CD4-positive, alpha-beta T cell treated with Interleukin-17A for 1 hour (primary cell): ENCODE measurements at places on chromosomes 2 and 18.

- peak; percentile 65 for DNase-seq
These were observed 1.2 kb downstream of the TGOLN2 start for GRCh38 chr2:85326406-85327159.

- no peak for DNase-seq
These were observed 10.4 kb downstream of the ADCY3 start for GRCh38 chr2:24909555-24910177.

DNA sequence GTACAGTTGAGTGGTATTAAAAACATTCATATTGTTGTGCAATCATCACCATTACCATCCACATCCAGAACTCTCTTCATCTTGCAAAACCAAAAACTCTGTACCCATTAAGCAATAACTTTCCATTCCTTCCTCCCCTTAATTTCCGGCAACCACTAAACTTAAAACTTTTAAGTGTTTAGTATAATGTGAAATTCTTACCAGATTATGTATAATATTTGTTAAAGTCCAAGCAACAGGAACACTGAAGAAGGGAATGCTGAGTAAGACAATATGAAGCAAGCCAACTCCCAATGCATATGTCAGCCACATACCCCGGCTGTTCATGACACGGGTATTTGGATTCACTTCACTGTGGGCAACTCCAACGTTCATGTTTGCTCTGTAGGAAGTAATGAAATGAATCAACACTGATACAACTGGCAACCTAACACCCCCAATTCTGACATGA lies 1.9 kb downstream of the ORMDL1 start:
- DNase-seq, result no peak

- no peak for DNase-seq
These were observed 43.1 kb upstream of the LONRF2 start for GRCh38 chr2:100365434-100365833.

- DNase-seq, result no peak
These were observed 1.2 kb upstream of the MFF start for GRCh38 chr2:227323818-227324217.

GRCh38 chr2:1683297-1683696 lies 61.0 kb downstream of the PXDN start:
- DNase-seq, result no peak

DNA sequence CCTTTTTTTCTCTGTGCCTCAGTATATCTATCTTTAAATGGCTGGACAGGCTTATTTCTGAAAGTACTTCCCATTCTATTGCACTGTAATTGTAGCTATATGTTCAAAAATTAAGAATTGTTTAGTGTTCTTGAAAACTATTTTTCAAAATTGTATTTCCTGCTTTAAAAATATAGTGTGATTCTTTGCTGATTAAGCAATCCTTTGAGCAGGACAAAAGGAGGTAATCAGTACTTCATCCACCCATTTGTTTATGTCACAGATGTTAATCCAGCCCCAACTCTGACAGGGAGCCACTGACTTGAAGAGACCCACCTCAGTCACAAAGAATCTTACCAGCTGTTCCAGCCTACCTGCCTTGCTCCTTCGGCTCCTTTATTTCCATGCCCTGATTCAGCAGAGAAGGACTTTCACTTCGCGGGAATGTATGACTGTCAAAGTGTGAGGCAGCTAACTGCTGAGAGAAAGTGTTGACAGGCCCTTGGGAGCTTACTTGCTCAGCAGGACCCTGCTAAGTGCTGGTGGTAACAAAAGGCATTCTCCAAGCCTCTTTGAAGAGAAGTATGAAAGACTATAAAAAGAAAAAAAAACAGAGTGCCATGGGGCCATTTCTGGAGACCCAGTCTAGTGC lies 393.3 kb upstream of the CYRIA start:
- DNase-seq, result no peak

DNA sequence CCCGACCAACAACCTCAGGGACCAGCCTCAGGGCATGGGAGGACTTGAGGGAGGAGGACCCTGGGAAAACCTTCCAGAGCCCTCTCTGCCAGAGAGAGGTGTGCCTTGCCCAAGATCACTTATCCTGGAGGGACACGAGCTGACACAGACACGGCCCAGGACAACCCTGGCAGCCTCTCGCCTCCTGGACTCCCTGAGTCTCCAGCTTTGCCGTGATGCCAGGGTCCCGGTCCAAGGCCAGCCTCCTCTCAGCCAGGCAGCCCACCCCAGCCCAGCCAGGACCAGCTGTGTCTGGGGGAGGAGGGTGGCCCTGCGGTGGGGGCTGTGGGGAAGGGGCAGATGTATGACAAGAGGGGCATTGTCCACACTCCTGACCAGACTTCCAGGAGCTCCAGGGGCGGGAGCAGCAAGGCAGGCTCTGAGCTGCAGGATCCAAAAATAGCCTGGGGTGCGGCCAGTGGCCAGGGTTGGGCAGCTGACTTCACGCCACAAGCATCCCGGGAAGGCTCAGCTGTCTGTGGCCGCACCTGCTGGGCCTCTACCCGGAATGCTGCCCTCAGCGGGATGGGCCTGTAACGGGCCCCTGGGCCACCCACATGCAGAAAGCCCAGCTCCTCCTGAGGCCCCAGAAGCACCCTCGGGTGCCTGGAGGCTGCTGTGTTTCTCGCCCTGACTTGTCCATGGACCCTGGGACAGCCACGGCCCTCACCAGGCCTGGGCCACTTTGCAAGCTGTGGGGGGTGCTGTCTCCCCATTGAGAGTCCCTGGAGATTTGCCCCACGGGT lies 65.5 kb upstream of the GPC1 start:
- no peak for DNase-seq

DNA sequence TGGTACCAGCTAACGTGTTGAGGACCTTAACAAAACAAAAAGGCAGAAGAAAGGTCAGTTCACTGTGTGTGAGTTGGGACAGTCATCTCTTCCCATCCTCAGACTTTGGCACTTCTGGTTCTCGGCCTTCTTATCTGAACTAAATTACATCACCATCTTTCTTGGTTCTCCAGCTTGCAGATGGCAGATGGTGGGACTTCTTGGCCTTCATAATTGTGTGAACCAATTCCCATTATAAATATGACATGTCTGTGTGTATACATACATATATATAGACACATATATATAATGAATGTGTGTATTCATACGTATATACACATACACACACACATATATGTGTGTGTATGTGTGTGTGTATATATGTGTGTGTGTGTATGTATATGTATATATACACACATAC lies 301.2 kb upstream of the TRIB2 start:
- DNase-seq, result no peak

DNA sequence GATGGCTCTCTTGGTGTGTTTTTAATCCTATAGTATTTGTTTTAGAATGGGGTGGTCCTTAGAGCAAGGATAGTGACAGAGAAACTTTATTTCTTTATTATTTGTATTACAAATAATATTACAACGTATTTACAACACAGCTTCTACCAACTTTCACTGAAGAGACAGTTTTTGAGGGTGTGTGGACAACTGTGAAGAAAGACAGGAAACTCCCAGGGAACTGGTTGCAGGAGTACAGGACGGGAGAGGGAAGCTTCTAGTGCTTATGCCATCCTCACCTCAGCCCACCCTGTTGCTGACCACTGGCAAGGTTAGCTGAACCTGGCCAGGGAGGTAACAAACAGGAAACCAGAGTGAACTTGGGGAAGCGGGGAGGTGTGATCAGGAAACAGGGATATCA lies 251.7 kb downstream of the BCL11A start:
- DNase-seq, result no peak

- no peak for DNase-seq
These were observed 7.3 kb downstream of the TMX3 start for GRCh38 chr18:68707646-68708045.

DNA sequence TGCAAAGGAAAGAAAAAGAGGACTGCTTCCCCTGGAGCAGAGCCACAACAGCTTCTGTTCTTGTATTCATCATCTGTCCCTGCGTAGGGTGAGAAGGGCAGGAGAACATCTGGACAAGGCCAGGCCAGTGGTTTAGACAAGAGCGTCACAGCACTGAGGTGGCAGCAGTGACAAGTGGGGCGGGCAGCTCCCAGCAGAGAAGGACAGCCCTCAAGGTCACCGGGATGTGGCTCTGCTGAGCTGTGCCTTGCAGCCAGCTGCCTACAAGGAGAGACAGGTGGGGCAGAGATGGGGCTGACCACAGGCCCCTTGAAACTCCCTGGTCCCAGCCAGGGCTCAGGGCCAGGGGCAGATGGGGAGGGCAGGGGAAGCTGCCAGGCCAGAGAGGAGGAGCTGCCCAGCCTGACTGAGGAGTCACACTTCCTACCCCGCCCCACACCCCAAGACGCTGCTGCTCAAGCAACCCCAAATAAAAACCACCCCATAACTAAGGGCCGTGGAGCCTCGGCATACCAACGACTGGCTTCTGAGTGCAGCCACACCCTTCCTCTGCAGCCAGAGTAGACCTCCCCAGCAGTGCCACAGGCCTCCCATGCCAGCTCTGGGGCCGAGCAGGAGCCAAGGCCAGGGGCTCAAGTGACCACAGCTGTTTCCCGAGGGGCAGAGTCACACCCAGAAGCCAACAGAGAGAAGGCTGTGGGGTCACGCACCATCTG lies 5.4 kb downstream of the RAB11FIP5 start:
- DNase-seq, result peak; percentile 38

- no peak for DNase-seq
These were observed 17.8 kb upstream of the TMEM131 start for GRCh38 chr2:98013407-98014042.

DNA sequence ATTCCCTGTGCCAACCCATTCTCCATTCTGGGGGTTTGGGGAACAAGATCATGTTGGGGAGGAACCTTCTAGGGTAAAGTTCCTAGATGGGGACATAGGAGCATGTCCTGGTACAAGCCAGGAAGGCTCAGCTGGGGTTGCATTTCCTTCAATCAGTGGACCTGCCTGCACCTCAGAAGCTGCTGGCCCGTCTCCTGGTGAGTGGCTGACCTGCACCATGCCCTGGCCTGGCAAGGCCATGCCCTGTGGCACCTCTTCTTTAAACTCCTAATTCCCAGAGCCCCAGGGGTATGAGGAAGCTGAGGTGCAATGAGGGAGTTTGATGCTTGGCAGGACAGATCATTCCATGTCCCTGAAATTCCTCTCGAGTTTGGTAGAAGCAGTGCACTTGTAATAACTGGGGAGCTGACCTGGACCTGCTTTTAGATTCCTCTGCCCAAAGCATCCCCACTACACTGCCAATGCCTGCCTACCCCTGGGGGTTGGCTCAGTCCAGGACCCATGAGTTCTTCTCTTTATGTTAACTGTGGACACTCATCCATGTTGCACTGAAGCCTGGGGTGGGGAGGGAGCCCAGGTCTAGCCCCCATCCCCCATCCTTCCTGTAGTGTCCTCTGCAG lies 25.3 kb downstream of the MROH2A start:
- no peak for DNase-seq

DNA sequence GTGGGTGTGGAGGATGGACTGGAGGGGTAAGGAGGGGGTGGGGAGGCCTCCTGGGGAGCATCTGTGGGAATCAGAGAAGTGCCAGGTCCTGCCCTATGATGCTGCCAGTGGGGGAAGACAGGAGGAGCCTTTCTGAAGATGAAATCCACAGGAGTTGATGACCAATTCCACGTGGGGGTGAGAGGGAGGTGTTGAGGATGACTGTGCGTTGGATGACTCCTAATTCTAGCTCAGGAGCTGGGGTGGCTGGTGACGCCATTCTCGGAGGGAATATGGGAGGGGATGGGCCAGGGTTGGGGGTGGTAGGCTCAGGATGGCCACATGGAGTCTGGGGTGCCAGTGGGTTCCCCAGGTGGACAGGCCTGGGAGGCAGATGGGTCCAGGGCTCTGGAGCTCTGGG lies 32.3 kb downstream of the EMX1 start:
- DNase-seq, result no peak

- DNase-seq, result no peak
These were observed 17.3 kb downstream of the UNC80 start for GRCh38 chr2:209788925-209789324.

DNA sequence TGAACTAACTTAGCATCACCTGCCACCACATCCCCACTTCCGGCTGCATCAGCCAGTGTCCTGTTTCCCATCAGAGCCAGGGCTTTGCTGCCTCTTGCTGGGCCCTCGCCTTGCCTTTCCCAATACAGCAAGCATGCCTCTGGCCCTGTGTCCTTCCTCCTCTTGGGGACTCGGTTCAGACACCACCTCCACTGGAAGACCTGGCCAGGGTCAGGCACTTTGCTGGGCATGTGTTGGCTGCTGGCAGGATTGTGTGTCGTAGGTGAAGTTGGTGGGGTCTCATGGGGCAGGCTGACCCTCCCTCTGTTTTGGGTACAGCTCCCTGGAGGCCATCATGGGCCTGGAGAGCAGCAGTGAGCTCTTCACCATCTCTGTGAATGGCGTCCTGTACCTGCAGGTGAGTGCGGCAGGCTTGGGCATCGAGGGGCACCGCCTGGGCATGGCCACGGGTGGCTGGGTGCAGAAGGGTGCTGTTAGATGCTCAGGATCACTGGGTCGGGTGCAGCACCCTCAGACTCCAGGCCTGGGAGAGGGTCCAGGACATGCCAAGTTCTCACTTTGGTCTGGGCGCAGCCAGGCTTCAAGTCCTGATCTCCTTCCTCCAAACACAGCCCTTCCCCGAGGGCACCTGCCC lies 6.6 kb downstream of the ERFE start:
- no peak for DNase-seq

- no peak for DNase-seq
These were observed 25.9 kb downstream of the MALT1 start for GRCh38 chr18:58697146-58697545.
